ENCODE measurements at places on chromosomes 1 and 21.

GRCh38 chr1:21955058-21955457 is 17.9 kb upstream of the HSPG2 start:
- DNase-seq: no peak

GRCh38 chr1:63112155-63112900 is 210.0 kb upstream of the FOXD3 start:
- peak; percentile 37 for DNase-seq

DNA sequence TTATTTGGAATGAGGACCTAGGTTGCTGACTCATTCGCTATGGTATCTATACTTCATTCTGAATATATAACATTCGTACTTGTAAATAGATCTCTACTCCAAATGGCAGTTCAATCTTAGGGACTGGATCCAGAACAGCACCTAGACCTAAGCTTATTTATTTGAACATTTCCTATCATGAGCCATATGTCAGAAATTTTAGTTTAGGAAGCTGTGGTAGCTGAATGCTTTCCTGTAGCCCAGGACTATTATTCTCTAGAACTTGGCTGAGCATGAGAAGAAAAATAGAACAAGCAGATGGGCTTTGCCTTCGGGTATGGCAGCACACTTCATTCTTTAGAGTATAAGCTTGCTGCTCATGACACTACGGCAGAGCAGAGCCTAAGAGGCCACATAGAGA is 1114.4 kb upstream of the B3GALT2 start:
- DNase-seq: no peak

DNA sequence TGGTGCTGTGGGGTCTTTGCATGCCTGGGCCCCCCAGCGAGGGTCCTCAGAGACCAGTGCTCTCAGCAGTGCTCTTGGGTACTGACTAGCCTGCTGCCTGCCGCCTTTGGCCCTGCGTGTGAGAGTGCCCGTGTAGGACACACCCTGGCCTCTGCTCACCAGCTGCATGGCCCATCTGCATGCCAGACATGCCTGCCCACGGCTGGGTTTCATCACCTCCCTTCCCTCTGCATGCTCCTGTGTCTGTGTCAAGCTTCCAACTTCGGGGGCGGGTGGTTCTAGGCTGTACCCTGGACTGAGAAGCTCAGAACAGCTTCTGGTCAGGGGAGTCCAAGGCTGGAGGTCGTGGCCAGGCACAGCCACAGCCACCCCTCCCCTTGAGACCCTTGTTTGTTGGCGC is 56.9 kb downstream of the PTPRF start:
- DNase-seq: no peak

GRCh38 chr1:3741566-3742438 is 10.4 kb upstream of the CCDC27 start:
- no peak for DNase-seq

All from fibroblast of skin of left biceps (primary cell).